ENCODE measurements at places on chromosomes 5 and 9. TPM values are rescaled to one million over a fixed set of nuclear protein-coding genes. Genes with fewer than 3 reads are reported as not detected.

- no peak overlapping the region for H3K4me3 ChIP-seq
- H3K36me3 ChIP-seq = no peaks in the 10 kb centered on the region
- DNase-seq = no peak
- peaks cover 17% of the 10 kb centered on the region for H3K27me3 ChIP-seq
- H3K27ac ChIP-seq = no peak overlapping the region
These were observed 252.2 kb downstream of the SLF1 start for GRCh38 chr5:94870511-94871183.

The CCDC69 gene
- total RNA-seq = 82.5 TPM

DNA sequence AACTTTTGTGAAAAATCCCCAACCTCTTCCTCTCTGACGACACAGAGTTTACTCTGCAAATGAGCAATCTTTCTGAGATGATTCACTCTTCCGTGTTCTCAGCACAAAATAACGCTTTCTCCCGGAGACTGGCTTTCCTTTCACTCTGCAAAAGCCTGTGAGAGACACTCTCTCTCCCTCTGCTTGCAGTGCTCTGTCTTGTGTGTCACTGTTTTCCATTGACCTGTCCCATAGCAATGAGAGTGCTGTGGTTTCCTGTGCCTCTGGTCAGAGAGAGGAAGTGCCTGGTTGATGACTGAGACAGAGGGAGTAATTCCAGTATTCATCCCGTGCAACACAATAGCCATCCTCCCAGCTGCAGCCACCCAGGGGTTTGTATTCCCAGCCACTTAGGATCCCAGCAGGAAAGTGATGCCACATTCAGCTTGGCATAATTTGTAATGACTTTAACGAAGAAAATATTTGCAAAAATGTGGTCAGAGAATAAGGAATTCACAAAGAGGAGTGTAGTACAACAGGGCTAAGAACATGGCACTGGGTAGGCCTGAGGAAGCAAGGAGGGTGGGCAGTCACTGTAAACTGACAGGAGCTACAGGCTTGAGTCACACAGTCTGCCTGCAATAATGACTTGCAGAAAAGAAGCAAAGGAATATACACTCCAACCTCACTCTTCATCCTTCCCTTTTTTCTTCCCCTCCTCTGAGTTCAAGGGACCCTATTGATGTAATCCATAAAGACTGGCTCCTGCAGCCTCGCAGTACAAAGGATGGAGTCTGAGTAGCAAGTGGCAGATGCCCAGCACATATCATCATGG is 463.5 kb upstream of the RGMB start:
- H3K27me3 ChIP-seq = peaks cover 5% of the 10 kb centered on the region
- H3K4me1 ChIP-seq = peaks cover 8% of the 10 kb centered on the region
- H3K27ac ChIP-seq = no peak overlapping the region
- DNase-seq = no peak
- H3K36me3 ChIP-seq = no peaks in the 10 kb centered on the region

DNA sequence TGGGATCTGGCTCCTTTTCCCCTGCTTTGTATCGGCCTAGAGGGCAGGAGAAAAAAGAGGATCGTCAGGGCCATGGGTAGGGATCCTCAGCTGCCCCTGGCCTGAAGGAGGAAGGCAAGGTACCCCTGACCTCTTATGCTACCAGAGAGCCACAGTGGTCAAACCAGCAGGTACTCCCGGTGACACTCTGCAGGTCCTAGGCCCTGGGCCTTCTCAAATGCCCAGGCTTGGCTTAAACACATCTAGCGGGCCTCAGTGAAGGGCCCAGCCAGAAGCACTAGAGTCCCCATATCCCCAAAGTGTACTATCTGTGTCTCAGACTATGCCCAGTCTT is 3.5 kb downstream of the IRF1 start:
- H3K27me3 ChIP-seq = no peaks in the 10 kb centered on the region
- H3K27ac ChIP-seq = peak overlapping the region; percentile 100
- peaks cover 59% of the 10 kb centered on the region for H3K4me1 ChIP-seq
- peaks cover 14% of the 10 kb centered on the region for H3K36me3 ChIP-seq
- DNase-seq = no peak

DNA sequence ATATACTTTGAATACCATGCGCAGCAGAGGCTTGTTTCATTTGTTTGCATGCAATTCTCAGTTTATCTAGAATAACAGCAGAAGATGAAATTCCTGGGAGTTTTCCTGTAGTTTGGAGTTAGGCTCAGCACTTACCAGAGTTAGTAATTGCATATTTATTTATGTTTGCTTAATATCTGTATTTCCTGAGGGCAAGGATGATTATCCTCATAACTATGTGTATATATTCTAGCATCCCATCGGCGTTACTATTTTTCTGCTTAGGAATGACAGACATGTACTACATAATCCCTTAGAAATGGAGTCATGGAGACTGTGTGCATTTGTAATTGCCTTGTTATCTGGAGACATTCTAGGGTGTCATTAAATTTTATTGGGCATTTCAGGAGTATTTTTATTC is 1184.8 kb downstream of the DTWD2 start:
- H3K27me3 ChIP-seq = no peaks in the 10 kb centered on the region
- no peaks in the 10 kb centered on the region for H3K36me3 ChIP-seq
- no peak overlapping the region for H3K27ac ChIP-seq
- DNase-seq = no peak
- no peaks in the 10 kb centered on the region for H3K4me1 ChIP-seq

DNA sequence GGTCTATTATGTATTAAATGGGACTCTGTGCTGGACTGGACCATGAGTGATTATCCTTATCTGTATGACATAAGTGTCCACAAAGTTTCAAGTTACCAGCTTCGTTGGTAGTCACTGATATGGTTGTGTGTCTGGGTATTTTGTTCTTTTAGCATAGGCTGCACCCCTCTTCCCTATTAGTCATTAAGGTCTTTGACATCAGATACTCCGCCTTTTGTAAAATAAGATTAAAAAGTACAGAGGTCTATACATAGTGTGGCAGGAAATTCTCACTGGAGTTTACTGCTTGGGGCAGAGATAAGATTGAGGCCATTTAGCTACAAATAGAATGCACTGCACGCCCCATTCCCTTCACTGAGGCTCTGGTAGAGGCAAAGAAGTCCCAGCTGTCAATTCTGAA is 99.4 kb downstream of the TMEM215 start:
- H3K27me3 ChIP-seq = peaks cover 5% of the 10 kb centered on the region
- H3K36me3 ChIP-seq = peaks cover 2% of the 10 kb centered on the region
- no peak for DNase-seq
- H3K4me3 ChIP-seq = no peak overlapping the region
- H3K27ac ChIP-seq = no peak overlapping the region

Measured in T-helper 17 cell (primary cell).